ENCODE measurements at places on chromosomes 4 and X. TPM values are rescaled to one million over a fixed set of nuclear protein-coding genes. Genes with fewer than 3 reads are reported as not detected.

GRCh38 chr4:53713767-53714166, 122.5 kb upstream of the LNX1 start:
- no peak for DNase-seq

- no peak for DNase-seq
Measured at GRCh38 chr4:164725066-164725465, 28.9 kb upstream of the SMIM31 start.

The CENPVL1 gene
- not detected for total RNA-seq

DNA sequence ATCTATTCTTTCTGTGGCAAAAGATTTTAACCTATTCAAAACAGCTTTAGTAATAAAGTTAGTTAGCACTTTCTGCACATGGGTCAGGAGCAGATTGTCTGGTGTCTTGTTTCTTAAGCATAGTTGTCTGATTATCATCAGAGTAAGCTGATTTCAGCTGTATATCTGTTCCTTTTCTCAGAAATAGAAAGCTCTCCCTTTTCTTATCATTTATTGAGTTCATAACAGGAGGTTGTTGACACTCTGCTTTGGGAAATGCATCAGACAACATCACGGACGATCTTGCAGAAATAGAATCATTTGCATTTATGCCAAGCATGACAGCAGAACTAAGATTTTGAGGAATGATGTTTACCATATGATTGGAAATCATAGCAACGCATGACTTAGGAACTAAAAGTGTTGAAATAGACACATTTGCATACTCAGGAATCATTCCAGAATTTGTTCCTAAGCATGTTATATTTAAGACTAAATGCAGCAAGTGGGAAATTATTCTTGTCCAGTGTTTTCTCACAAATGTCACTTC, 66.7 kb downstream of the RBMX2 start:
- DNase-seq = no peak

The CFAP47 gene
- not detected for total RNA-seq

DNA sequence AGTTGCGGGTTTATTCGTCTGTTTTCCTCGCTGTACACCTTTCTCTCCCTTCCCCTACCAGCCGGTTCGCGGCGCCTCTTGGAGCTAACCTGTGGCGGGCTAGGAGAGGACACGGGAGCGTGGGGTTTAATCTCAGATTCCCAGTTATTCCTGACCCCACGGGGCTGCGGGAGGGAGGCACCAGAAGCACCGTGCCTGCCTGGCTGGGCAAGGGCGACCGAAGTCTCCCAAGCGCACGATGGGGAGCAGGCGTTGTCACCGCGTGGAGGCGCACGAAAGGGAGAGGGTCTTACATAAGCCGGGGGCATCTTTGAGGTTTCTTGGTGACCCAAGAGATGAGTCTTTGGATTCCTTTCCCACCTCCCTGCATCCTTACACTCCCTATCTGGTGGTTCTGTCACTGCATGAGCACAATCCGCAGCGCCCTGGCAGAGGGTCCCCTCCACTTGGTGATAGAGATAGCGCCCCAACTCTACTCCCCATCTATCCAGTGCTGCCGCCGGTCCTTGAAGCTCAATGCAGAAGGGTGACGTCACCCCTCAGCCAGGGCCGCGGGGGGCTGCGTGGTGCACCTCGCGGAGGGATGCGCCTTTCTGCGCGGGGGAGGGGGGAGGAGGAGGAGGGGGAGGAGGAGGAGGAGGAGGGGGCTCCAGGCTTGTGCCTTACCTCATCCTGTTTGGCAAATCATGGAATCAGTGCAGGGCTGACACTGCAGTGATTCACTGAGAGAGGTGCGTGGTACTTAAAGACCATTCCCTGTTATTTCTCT, 793 bp downstream of the TSPAN7 start:
- peak; percentile 23 for DNase-seq
